Pancreas (tissue), 10 donors: ENCODE measurements at places on chromosomes 7 and 10. TPM values are rescaled to one million over a fixed set of nuclear protein-coding genes. Genes with fewer than 3 reads are reported as not detected.

DNA sequence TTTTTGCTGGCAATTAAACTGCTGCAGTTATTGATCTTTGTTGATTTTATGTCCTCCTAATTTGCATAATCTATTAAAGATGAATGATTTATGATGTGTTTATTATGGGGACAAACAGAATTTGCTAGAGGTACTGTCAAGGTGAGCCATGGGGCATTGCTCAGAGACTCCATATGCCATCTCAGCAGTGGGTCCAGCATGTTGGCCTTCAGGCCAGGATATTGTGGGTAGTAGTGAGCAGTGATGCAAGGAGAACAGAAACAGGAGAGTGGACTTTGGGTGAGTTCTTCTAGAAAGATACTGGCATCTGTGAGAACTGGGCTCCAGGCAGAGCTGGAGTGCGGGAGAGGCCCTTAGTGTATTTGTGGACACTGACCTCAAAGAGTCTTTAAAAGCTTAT is 65.9 kb downstream of the PAX2 start:
- DNase-seq, result no peak

GRCh38 chr7:37286454-37286832 is 162.2 kb downstream of the ELMO1 start:
- DNase-seq, result no peak

- no peak for DNase-seq
These were observed 1.1 kb downstream of the FIS1 start for GRCh38 chr7:101243646-101244374.

DNA sequence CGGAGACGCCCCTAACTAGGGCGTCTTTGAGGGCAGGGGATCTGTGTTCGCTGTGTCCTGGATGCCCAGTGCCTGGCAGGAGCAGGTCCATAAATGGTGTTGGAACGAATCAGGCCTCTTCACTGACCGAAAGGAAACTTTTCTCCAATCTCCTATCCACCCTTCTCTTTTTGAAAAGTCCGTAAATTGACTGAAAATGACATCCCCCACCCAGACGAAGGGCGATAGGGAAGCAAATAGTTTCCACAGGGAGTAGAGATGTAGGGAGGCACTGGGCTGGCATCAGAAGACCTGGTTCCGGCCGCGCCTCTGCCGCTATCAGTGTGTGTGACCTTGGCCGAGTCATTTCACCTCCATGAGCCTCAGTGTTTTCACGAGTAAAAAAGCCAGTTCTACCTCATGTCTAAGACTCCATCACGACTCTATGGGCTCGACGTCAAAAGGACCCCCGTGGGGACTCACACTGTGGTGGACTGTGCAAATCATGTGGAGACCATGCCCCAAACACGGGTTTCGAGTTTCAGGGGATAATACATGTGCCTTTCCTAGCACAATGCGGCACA is 497 bp upstream of the RAB11FIP2 start:
- DNase-seq, result peak; percentile 28

GRCh38 chr10:87702973-87703294 is 43.3 kb downstream of the PAPSS2 start:
- DNase-seq, result no peak

DNA sequence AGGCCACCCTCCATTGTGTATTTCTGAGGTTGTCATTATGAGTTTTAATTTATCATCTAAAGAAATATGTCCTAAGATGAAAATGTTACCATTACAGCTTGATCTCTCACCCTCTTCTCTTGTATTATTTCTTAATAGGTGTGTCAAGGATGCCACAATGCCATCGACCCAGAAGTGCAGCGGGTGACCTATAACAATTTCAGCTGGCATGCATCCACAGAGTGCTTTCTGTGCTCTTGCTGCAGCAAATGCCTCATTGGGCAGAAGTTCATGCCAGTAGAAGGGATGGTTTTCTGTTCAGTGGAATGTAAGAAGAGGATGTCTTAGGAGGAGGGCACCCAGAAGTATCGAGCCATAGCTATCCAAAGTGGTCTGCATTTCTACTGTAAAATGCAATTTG is 46.8 kb downstream of the TES start:
- DNase-seq, result no peak

- DNase-seq, result no peak
These were observed 37.6 kb downstream of the ENTPD1 start for GRCh38 chr10:95793401-95794045.

DNA sequence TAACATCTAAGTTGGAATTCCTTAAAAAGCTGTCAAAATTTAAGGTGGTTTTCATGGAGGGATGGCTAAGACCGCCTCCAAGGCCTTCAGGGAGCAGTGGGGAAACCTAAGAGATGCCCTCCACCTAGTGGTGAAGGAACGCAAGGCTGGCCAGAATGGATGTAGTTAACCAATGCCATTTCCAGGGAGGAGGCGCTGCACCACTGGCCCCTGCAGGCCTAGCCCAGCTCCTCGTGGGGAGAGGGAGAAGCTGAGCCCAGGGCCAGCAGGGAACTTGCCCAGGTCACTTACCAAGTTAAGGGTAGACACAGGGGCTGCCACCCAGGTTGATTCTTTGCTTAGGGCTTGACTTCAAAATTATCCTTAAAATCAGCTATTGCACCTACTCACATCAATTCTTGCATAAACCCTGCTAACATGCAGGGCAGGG is 32.0 kb downstream of the FIGNL1 start:
- DNase-seq, result peak; percentile 54

- no peak for DNase-seq
These were observed 4.4 kb upstream of the ST7 start for GRCh38 chr7:116948934-116949333.

- no peak for DNase-seq
These were observed 613.3 kb downstream of the LRMDA start for GRCh38 chr10:76044751-76045150.

DNA sequence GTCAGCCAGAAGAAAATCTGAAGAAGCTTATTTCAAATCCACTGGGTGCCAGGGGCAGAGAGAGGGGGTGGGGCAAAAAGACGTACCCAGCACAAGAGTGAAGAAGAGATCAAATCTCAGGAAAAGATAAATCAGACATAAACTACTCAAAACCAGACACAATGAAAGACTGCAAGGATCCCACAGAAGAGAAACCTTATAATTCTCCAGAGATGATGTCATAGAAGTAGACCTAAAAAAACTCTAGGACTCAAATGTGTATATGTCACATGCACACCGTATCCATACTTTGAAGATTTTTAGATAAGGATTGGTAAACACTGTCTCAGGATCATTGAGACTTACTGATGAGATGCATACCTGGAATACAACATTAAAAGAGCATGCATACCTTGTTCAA is 98.5 kb upstream of the PIK3CG start:
- DNase-seq, result no peak

DNA sequence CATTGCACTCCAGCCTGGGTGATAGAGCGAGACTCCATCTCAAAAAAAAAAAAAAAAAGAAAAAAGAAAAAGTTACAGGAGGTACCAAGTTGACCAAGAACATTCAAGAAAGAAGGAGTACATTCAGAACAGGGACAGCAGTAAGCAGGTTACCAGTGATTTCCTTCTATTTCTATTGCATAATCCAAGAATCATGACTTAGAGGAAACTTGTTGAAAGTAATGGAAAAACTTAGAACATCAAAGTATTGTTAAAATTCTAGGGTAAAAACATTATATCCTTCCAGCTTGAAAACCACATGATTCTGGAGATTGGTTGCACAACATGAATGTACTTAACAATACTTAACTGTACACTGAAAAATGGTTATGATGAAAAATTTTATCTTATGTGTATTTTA is 25.2 kb downstream of the RAPGEF5 start:
- DNase-seq, result no peak

DNA sequence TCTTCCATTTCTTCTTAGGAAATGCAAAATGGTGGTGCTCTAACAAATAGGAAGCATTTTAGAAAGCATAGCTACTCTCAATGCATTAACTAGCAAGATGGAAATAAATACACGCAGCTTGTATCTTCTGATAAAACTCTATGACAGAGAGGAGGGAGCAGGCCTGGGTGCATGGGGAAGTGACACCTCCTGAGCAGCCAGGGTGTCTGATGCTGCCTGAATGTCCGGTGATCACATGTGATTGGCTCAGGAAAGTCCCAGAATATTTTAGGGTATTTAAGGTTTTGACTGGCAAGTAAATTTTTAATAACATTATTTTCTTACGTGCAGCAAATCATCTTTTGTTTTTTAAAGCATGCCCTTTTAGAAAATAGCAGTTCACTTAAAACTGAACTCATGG is 261.0 kb upstream of the KLF6 start:
- no peak for DNase-seq

DNA sequence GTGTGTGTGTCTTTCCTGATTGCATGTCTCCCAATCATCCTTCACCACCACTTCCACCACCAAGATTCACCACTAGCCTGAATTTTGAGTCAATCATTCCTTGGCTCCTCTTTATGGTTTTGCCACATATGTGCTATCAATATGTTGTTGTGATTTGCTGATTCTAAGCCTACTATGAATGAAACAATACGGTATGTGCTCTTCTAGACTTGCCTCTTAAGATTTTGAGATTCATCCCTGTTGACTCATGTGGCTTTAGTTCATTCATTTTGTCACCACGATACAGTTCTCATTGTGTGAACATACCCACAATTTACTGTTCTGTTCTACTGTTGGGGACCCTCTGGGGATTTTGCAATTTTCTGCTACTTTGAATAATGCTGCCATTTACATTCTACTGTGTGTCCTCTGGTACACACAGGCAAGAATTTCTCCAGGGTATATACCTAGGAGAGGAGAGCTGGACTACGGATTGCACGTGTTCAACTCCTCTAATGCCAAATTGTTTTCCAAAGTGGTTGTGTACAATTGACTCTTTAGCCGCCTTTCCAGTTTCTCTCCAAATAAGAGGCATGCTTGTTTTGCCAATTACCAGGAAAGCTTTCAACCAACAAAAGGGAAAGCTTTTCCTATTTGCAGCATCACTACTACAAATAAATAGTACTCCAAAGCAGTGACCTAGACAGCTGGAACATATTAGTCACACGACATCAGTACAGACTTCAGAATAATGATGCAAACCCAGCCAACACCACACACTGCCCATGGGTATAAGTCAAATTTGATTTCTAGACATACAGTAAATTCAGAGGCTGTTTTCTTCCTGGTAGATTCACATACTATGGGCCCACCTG is 30.0 kb downstream of the SGMS1 start:
- no peak for DNase-seq

GRCh38 chr10:58267713-58268453 is at the start of gene IPMK:
Gene IPMK (minus strand): TSS chr10:58267894. CDS start chr10:58267611, 283 bp downstream.
- peak; percentile 94 for DNase-seq

DNA sequence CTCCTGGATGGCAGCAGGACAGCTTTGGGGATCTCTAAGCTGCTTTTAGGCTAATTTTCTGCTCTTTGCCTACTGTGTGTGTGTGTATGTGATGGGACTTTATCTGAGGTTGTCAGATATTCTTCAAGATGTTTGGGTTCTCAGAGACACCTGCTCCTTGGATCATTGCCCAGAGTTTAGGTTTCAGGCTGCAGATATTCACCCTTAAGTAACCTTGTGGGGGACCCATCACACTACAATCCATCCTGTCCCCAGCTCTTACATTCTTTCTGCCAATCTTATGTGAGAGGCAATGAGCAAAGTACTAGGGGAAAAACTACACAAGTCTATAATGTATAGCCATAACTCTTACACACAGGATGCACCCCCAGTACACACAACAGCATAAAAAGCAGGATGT is 263.0 kb upstream of the ZWINT start:
- no peak for DNase-seq

DNA sequence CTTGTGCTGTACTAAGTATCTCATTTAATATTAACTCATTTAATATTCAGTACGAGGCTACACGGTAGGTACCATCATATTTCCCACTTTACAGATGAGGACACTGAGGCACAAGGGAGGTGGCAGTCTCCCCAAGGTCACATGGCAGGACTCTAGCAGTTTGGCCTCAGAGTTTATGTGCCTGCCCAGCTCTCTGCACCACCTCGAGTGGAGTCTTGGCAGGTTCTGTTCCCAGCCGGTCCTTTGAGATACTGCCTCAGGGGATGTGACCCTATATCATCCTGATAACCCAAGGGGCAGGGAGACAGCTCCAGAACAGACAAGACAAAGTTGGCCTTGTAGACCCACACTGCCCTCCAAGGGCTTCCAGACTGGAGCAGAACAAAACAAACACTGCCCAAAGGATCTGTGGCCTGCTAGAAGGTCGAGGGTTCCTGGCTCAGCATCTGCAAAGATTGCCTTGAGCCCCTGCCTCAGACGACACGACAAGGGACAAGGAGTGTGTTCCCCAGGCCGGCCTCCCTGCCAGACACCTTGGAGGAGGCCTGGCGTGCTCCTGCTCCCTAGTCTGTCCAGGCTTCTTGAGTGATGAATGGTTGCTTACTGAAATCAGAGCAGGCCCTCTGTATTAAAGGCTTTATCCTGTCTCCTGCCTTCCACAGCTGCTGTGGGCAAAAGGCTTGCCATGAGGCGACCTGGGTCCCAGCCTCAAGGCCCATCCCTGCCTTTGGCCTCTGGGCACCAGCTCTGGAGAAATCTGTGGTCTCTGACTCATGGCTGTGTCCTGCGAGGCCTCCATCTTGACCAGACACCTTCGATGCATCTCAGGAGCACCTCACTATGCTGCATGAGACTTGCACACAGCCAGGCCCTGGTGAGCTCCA is 3.9 kb upstream of the PWWP2B start:
- no peak for DNase-seq

DNA sequence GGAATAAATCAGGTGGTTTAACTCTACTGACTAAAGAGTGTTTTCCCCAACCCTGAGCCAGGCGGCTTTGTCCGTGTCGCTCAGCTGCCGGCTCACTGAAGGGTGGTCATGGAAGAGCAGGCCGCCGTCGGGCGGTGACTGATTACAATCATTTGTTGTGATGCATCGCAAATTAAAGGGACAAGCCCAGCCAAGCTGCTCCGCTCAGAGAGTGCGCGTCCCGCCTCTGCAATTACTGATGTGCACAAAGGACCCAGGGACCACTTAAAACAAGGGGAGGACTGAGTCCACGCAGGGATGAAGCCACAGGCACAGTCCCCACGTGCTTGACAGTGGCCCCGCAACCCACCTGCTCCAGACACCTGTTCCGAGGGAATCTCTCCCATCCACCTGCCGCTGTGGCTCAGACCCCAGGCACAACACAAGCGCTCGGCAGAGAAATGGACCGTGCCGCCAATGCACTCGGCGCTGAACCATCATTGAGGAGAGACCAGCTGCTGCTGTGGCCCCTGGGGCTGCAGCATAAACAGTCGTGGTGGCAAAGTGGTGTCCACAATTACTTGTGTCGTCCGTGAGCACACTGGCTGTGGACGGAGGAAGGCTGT is 526.5 kb downstream of the PTPRN2 start:
- DNase-seq, result no peak

DNA sequence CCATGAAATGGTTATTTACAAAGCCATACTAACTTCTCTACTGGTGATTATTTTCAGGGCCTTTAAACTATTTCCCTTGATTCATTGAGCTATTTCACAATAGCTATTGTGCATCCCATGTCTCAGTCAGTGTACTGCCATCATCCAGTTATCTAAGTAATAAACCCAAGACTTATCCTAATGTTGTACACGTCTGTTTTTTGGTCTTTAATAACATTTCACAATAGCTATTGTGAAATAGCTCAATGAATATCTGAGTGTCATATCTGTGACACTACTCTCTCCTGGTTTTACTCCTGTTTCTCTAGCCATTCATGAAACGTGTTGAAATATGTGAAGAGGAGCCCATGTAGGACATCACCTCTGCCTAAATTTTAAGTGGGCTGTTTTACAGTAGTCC is 36.5 kb upstream of the TMEM140 start:
- no peak for DNase-seq

CUZD1 gene
- polyA plus RNA-seq, result 2,052 TPM

COL13A1 gene
- 11.7 TPM for polyA plus RNA-seq

ACTL6B gene
- 1.7 TPM for polyA plus RNA-seq

MSS51 gene
- polyA plus RNA-seq, result 2.6 TPM

CDNF gene
- polyA plus RNA-seq, result 4.2 TPM

HOXA2 gene
- polyA plus RNA-seq, result 0.27 TPM

ATG9B gene
- polyA plus RNA-seq, result 1.5 TPM

TMEM176B gene
- 83.9 TPM for polyA plus RNA-seq

ITPRID1 gene
- polyA plus RNA-seq, result not detected
